Colonic mucosa (tissue), 4 donors: ENCODE measurements at places on chromosomes 16 and 17.

- no peaks in the 10 kb centered on the region for H3K4me1 ChIP-seq
- H3K4me3 ChIP-seq: no peak overlapping the region
- H3K27ac ChIP-seq: no peak overlapping the region
Observed at GRCh38 chr16:71198408-71198807, 32.1 kb downstream of the HYDIN start.

- no peak for DNase-seq
- no peak overlapping the region for H3K27ac ChIP-seq
- H3K4me3 ChIP-seq: no peak overlapping the region
- no peaks in the 10 kb centered on the region for H3K36me3 ChIP-seq
- no peaks in the 10 kb centered on the region for H3K27me3 ChIP-seq
Observed at GRCh38 chr17:50843150-50843905, 7.9 kb downstream of the WFIKKN2 start.

- no peaks in the 10 kb centered on the region for H3K36me3 ChIP-seq
- H3K27ac ChIP-seq: no peak overlapping the region
- H3K4me3 ChIP-seq: no peak overlapping the region
- DNase-seq: no peak
- H3K27me3 ChIP-seq: no peaks in the 10 kb centered on the region
Observed at GRCh38 chr16:23339787-23340186, 37.7 kb downstream of the SCNN1B start.

DNA sequence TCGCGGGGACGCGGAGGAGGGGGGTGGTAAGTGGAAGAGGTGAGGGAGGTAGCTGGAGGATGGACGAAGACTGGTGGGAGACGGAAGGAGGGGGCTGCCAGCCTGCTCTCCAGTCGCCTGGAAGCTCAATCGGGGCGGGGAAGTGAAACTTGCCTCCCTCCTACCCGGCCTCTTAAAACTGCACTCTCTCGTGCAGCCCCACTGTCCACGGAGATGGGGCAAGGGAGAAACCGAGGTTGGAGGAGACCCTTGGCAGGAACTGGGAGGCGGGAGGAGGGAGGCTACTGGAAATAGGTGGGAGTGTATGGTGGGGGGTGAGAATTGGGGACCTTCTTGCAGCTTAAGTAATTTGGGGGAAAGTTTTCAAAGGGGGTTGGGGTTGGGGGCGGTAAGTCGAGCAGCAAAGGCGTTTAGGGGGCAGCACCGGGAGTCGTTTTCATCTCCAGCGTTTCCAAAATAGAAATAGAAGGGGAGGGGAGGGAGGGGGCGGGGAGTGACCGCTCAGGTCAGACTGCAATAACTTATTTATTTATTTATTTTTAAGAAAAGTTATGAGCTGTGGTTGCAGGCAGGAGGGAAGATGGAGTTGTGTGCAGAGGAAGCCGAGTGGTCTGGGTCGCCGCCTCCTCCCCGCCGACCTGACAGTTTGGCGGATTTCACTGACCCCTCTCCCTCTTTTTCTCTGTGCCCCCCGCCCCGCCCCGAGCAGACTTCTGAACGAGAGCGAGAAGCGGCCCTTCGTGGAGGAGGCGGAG is 1.4 kb downstream of the SOX9 start:
- H3K36me3 ChIP-seq: no peaks in the 10 kb centered on the region
- peaks cover 17% of the 10 kb centered on the region for H3K27me3 ChIP-seq
- peak overlapping the region; percentile 74 for H3K4me3 ChIP-seq
- H3K27ac ChIP-seq: peak overlapping the region; percentile 84

DNA sequence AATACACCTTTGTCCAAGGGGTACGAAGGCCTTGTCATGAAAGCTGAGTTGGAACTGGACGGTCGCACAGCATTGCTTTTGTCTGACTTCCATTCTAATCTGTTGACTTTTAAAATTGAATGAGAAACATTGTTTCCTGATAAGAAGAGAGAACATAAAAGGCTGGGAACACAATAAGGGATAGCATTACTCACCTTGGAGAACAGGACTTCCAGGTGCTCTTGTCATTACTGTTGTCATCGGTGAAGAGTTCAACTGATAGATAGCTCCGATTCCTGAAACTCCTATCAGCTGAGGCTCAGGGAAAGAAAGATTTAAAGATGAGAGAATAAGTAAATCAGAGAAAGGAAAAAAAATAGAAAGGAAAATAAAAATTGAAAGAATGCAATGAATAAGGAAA is 351.1 kb downstream of the KCNJ2 start:
- no peak overlapping the region for H3K27ac ChIP-seq
- DNase-seq: no peak
- no peaks in the 10 kb centered on the region for H3K27me3 ChIP-seq
- H3K4me3 ChIP-seq: no peak overlapping the region

- H3K36me3 ChIP-seq: peaks cover 6% of the 10 kb centered on the region
- H3K27me3 ChIP-seq: no peaks in the 10 kb centered on the region
- peaks cover 13% of the 10 kb centered on the region for H3K4me1 ChIP-seq
- DNase-seq: no peak
- H3K27ac ChIP-seq: peak overlapping the region; percentile 85
Observed at GRCh38 chr17:42018339-42018738, 1.1 kb upstream of the DNAJC7 start.
